ENCODE measurements at places on chromosomes 13 and 19.

- no peak for DNase-seq
Observed at GRCh38 chr13:71589032-71589431, 278.0 kb downstream of the DACH1 start.

- no peak for DNase-seq
Observed at GRCh38 chr19:44611812-44612295, 1.5 kb upstream of the IGSF23 start.

- DNase-seq = no peak
Observed at GRCh38 chr13:105220063-105220462, 1315.4 kb downstream of the EFNB2 start.

- DNase-seq = no peak
Observed at GRCh38 chr19:38277969-38278680, 13.8 kb downstream of the SPINT2 start.

GRCh38 chr19:610071-610800 lies 20.6 kb downstream of the HCN2 start:
- no peak for DNase-seq

GRCh38 chr19:45113628-45114027 lies 20.6 kb downstream of the PPP1R37 start:
- no peak for DNase-seq

DNA sequence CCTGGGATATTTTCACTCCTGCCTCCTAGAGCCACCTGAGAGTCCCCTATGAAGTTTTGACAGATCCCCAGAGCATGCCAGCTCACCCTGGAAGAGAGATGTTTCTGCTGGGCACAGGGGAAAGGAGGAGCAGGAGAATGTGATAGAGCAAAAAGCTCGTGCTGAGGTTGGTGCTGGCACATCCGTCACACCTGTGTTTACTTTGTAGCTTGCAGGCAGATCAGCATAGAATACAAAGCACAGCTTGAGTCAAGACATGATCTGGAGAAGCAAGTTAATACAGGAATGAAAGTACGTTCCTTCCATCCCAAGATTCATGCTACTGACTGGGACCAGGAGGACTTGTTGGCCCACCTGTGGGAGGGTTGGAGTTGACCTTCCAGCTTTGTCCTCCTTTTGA lies 46.1 kb downstream of the HSPH1 start:
- DNase-seq = no peak

GRCh38 chr19:17021793-17022590 lies 4.6 kb downstream of the CPAMD8 start:
- no peak for DNase-seq

- DNase-seq = peak; percentile 82
Observed at GRCh38 chr13:21061029-21061763, at the start of gene LATS2. Gene LATS2, minus strand, starts transcription at chr13:21061586. Its CDS starts 15,560 bp downstream, at chr13:21046026.

DNA sequence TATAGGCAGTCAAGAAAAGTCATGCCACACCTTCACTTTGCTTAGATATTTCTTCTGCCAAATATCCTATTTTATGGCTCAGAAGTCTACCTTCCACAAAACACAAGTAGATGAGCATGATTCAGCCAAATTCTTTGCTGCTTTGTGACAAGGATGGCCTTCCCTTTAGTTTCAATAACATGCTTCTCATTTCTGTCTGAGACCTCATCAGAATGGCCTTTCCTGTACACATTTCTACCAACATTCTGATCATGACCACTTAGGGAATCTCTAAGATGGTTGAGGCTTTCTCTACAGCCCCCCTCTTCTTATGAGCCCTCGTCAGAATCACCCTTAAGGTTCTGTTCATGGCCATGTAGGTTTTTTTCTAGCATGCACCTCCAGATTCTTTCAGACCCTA lies 96.2 kb downstream of the COL4A2 start:
- no peak for DNase-seq
